HFF-Myc (cell line): ENCODE measurements at places on chromosomes 7 and 10.

DNA sequence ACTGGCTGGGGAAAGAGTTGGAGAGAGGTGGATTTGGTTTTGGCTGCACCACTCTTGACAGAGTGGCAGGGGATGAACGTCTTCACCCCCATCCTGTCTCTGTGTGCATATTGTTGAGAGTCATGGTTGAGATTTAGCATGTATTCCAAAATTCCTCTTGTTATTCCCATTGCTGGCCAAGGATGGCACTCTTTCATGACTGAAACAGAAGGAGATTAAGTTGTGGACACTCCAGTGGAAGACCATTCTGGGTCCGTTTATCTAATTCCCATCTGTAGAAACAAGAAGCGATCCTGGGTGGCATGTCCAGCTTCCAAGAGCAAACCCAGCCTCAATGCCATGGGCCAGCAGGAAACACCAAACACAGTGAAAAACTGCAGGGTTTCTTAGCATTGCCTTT lies 469.0 kb upstream of the IGFBP3 start:
- DNase-seq = no peak

- DNase-seq = peak; percentile 49
Measured at GRCh38 chr7:38542156-38542555, 89.0 kb downstream of the AMPH start.

DNA sequence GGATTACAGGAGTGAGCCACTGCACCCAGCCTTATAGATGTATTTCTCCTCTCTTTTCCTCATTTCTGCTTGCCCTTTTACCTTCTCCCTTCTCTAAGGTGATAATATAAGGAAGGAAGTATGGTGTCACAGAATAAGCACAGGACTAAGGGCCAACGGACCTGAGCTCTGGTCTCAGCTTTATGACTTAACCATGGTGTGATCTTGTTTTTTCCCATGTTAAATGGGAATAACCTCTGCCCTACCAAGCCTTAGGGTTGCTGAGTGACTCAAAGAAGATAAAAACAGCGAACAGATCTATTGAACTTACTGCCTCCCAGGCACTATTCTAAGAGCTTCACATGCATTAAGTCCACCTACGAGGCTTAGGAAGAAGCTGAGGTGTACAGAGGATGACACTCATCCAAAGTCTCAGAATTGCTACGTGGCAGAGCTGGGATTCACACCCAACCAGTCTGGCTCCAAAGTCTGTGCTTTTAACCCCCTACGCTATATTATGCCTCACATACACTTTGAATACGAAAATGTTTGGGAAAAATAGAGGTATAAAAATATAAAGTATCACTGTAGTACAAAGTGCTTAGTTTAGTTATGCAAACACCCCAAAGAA lies 5.6 kb downstream of the UROS start:
- DNase-seq = no peak

GRCh38 chr10:127523476-127523875 lies 25.6 kb upstream of the NPS start:
- no peak for DNase-seq

DNA sequence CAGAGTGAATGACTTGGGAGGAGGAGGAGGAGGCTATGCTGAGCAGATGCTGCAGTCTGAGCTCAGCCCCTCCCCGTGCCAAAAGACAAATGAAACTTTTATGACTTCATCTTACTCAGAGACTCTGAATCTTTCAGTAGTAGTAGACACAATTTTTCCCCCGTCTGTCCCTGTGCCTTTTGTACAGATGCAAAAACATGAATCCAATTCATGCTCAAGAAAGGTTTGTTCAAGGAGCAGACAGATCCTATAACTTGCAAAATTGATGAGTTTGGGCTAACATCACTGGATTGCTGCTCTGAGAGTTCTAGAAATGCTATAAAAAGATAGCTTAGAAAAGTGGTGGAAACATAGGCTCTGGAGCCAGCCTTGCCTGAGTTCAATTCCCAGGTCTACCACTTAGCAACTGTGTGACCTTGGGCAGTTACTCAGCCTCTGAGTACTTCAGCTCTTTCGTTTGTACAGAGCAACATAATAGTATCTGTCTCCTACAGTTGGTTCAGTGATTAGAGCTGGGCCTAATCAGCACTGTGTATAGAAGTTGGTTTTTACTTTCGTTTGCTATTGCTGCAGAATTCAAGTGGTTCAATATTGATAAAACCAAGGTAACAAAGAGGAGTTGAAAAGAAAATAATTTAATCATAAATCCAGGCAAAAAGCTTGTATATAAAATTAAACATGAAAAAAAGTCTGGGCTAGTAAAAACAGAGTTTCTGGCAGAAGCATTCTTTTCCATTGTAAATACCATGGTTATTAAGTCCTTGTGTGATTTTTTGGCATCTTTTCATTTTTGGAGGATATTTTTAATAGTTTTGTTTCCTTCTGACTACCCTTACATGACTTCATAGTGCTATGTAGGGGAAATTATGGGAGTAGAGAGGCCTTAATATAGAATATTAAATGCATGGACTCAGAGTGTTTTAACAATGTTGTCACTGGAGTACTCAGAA lies 174.2 kb upstream of the ZNF32 start:
- DNase-seq = no peak

DNA sequence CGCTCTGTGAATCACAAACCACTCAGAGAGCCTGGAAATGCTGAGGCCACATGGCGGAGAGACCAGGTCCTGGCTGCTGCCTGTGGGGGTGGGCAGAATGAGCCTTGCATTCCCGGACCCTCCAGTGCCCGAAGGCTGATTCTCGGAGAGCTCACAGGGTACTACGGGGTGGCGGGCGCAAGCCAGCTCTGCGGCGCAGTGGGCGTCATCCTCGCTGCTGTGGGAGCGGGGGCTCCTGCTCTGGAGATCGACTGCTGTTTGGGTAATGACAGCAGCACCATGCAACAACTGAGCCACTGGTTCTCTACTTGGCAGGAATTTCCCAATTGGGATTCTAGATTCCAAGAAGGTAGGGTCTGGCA lies 108.0 kb downstream of the PTPRN2 start:
- no peak for DNase-seq

- no peak for DNase-seq
Measured at GRCh38 chr7:68676813-68677535, 921.3 kb upstream of the AUTS2 start.

DNA sequence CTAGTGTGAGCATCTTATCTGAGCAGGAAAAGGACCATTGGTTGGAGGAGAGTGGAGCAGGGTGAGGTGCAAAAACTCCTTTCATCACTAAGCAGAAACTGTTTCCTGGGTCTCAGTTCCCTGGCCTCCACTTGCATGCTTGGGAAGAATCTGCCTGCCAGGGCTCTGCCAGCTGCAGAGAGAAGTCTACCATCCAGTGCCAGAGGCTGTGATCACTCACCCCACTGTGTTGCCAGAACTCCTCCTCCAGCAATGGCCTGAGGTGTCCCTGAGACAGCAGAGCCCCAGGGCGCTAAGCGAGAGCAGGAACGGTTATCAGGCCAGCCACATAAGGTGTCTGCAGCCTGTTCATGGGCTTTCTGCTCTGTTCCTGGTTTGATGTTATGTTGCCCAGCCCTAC lies 991.4 kb downstream of the CCSER2 start:
- DNase-seq = no peak

- DNase-seq = no peak
Measured at GRCh38 chr7:156218544-156219306, 406.5 kb upstream of the SHH start.

GRCh38 chr7:36961097-36961496 lies 236.8 kb upstream of the AOAH start:
- DNase-seq = no peak

DNA sequence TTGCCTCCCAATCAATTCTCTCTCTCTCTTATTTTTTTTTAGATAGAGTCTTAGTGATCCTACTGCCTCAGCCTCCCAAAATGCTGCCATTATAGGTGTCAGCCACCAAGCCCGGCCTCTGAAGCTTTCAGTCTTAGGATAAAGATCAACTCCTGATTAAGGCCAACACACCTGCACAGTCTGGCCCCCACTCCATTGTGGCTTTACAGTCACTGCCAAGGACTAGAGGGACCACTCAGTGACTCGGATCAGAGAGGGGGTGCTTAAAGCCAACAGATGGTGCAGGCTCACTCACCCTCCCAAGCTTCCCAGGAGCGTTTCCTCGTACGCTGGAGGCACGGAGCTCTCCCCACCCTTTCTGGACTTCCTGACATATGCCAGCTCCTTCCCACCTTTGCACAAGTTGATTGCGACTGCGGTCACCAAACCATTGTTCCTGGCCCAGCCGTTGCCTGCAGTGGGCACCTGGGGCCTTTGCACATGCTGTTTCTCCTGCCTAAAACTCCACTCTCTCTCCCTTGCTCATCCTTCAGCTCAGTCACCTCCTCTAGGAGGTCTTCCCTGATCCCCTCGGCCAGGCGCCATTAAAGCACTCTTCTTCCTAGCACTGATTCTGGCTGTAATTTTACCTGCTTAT lies 1.7 kb upstream of the CDH23 start:
- DNase-seq = no peak

- DNase-seq = no peak
Measured at GRCh38 chr10:77550378-77550777, 87.2 kb downstream of the KCNMA1 start.

- DNase-seq = no peak
Measured at GRCh38 chr10:6446711-6447110, 133.4 kb downstream of the PRKCQ start.

- DNase-seq = no peak
Measured at GRCh38 chr7:1432411-1433082, 26.7 kb downstream of the MICALL2 start.

- DNase-seq = no peak
Measured at GRCh38 chr10:45553155-45553554, 119.4 kb downstream of the ZFAND4 start.

DNA sequence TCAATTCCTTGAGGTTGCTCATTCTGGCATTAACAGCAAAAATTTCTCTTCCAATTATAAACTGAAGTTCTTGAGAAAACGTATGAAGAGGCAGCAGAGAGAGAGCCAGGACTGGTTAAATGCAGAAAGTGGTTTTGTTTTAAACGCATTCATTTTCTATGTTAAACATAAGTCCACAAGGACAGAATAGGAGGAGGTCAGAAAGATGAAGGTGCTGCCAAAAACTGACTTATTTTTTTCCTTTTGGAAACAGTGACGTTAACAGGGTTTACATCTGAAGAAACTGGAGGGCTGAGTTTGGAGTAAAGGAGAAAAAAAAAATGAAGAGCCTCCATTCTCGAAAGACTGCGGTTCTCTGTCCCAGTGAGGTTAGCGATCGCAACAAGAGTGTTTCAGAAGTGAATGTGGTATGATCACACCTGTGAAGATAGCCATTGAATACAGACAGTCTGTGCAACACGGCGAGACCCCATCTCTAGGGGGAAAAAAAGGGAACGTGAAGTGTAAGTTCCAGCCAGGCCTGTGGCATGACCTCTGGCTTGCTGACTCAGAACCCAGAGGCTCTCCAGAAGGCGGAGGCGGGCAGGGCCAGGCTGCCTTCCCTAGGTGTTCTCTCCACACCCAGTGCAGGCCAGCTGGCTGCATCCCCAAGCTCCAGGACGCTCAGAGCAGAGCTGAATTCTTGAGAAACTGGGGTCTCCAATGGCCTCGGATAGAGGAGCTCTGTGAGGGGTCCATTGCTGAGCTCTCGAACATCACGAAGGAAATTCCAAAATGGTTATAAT lies 84.0 kb downstream of the CHST15 start:
- DNase-seq = no peak

DNA sequence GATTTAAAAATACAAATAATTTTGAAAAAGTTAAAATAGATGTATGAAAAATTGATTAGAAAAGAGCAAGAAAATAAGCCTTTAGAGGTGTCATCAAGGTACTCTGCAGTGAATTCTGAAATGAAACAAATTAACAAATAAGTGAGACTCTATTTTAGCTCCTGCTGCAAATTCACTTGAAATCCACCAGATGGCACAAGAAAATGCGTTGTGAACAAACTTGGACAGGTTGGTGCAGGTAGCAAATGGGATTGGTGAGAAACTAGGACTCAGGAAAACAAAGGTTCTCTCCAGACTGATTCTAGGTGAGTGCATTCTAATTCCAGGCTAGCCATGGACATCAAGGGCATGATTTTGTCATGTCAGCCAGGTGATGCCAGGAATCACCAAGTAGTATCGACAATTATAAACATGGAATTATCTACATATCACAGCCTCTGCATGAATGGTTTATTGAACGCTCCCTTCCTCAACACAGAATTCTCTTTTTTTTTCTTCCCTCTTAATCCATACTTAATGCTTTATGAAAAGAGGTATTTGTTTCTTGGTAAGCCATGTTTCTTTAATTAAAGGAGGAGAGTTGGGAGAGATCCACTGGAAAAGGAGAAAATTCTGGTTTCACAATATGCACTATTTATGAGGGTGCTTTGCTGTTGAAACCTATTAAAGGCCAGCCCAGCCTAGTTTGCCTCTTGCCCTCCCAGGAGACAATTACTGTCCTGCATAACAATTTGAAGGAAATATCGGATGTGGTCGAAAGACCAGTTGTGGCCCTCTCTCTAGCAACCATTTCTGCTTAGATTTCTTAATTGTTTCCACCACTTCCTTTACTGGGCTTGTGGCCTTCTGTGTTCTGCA lies 118.1 kb downstream of the ZNF365 start:
- no peak for DNase-seq

DNA sequence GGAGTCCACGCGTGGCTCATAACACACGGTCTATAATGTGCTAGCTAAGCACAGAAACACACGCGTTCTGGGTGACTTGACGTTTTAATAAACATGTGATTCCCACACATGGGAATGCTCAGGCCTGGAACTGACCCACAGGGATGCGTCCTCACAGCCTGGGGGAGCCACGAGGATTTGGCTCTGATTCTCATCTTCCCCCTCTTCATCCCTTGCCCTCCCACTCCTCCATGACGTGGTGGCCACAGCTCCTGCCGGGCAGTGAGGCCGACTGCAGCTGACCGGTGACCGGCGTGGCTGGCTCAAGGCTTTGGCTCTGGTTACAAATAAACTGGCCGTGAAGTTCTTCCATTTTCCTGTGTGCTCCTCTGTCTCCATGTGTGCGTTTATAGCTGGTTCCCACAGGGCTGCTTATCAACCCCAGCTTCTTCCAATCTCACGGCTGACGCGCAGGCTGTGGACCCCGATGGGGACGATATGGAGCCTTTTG lies 40.9 kb upstream of the KLF6 start:
- DNase-seq = no peak

GRCh38 chr10:13414855-13415254 lies 66.8 kb upstream of the SEPHS1 start:
- DNase-seq = no peak

GRCh38 chr7:47358944-47359588 lies 222.8 kb downstream of the TNS3 start:
- DNase-seq = no peak

GRCh38 chr10:27558612-27559020 lies 54.5 kb downstream of the RAB18 start:
- DNase-seq = peak; percentile 57

DNA sequence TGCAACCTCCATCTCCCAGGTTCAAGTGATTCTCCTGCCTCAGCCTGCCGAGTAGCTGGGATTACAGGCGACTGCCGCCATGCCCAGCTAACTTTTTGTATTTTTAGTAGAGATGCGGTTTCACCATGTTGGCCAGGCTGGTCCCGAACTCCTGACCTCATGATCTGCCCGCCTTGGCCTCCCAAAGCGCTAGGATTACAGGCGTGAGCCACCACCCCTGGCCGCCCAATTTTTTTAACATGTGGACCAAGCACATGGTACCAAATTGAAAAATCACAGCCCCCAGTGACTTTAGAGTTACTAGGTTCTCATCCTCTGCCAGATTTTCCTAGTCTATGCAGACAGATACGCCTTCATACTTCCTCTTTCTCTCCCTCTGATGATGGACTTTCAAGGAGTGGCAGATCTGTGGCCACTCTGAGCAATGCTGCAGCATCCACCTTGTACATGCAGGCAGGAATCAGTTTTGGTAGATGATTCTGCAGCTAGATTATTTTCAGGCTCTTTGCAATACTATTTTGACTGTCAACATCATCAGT lies 34.0 kb upstream of the EZH2 start:
- no peak for DNase-seq

- no peak for DNase-seq
Measured at GRCh38 chr10:96188916-96189315, 58.8 kb downstream of the ZNF518A start.
